ENCODE measurements at places on chromosomes 3 and 15.

- no peak for DNase-seq
Observed at GRCh38 chr15:96035635-96036034, 294.9 kb upstream of the NR2F2 start.

- DNase-seq, result no peak
Observed at GRCh38 chr15:66594344-66594743, 28.5 kb upstream of the LCTL start.

DNA sequence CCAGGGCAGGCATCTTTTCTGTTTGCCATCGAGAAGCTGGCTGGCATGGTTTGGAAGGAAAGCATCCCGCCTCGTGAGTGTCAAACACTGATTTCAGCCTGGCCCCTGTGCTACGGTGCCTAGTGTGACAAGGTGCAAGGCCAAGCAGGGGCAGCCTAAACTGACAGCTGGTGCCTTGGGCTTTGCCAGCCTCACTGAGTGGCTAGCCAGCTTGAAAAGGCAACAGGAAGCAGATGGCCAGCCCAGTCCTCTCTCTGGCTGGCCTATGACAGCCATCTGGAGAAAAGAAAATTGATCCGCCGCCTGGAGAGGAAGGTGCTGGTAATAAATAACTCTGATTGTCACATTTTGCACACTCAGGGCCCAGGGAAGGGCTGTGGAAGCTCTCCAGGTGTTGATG lies 52.2 kb downstream of the C3orf85 start:
- DNase-seq, result no peak

DNA sequence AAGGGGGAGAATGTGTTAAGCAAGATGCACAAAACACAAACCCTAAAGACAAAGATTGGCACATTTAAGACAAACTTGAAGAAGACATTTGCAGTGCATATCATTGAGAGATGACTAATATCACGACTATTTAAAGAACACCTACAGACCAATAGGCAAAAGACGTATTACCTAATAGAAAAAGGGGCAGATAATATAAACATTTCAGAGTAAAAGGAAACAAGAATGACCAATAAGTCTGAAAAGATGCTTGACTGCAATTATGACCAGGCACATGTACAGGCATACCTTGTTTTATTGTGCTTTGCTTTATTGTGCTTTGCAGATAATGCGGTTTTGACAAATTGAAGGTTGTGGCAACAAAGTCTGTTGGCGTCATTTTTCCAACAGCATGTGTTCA lies 4.9 kb downstream of the HACD3 start:
- no peak for DNase-seq

DNA sequence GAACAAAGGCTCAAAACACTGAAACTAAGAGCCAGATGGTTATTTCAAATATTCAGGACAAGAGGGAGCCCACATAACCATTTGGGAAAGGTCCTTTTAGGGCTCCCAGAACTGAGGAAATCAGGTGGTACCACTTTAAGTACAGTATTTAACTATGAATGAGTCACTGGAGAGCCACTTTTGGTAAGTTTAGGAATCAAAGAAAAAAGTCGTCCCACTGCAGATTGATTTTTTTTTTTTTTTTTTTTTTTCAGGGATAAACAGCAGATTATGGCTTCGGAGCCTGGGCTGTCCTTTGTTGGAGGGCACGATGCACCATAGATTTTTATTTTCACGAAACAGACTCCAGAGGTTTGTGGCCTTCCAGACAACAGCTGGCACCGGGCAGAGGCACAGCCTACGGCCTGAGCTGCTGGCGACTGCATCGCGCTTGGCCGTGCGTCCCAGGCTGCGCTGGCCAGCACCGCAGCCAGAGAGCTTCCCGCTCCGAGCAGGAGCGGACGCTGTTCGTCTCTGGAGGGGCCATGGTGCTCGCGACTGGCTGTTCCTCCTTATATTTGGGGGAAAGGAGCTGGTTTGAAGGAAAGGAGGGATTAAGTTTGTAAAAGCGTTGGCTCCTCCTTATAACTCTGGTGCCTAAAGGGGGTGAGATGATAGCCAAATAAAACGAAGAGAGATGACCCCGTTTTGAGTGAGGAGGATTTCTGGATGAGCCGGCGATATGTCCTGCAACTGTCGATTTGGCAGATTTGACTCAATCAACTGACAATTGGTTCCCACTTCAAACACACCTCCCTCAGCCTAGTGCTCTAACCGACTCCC lies 152.9 kb upstream of the GOLIM4 start:
- DNase-seq, result peak; percentile 48

DNA sequence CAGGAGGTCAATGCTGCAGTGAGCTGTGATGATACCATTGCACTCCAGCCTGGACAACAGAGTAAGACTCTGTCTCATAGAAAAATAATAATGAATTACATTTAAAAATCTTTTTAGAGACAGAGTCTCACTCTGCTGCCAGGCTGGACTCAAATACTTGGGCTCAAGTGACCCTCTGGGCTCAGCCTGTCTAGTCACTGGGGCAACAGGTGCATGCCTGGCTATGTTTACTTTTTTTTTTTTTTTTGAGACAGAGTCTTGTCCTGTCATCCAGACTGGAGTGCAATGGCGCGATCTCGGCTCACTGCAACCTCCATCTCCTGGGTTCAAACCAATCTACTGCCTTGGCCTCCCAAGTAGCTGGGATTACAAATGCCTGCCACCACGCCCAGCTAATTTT lies 8.0 kb upstream of the PLEKHO2 start:
- no peak for DNase-seq

GRCh38 chr3:24981924-24982323 lies 446.1 kb upstream of the RARB start:
- DNase-seq, result no peak

DNA sequence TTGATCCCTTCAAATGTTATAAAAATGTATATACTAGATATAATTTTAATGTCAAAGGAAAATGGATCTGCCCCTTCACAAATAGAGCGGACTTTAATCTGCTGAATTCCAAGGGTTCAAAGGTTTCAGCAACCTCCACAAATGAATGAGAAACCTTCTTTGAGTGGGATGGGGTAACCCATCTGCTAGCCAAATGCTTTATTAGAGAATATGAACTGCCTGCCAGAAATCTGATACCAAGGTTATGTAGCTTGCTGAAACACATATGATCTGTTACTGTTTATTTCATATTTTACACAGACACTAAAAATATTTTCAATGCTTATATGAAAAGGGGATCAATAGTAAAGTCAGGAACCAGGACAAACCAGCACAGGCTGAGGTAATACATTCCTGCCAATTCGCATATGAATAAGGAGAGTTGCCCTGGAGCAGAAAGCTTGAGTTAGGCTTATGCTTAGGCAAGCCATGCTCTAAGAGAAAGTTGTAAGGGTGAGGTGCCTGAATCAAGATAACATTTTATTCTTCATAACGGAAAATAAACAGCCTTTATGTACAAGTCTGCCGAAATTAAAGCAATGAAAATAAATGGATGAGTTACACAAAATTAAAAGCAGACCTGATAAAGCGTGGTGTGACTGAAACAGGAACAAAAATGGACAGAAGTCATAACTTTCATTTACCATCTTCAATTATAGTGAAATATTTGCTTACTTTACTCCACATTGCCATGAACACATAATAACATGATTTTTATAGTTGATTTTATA lies 26.5 kb downstream of the PLOD2 start:
- DNase-seq, result no peak

GRCh38 chr3:184812662-184813042 lies 686 bp downstream of the VPS8 start:
- no peak for DNase-seq

DNA sequence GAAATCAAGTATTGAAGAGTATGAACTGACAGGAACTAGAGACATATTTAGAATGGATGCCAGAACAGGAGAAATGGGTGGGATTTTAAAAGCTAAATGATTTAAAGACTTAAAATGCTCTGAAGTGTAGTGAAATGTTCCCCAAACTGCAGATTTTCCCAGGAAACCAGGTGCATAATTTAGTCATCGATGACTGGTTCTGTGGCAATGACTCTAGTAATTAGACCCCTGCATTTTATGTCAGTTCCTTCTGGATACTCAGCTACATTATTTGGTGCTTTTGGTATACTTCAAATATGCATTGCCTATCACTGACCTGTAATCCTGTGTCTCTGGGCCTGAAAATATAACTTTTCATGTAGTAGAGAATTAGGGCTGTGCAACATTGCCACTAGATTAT lies 16.8 kb downstream of the AGTR1 start:
- DNase-seq, result no peak

GRCh38 chr3:63685340-63685739 lies 32.9 kb downstream of the SNTN start:
- DNase-seq, result no peak

DNA sequence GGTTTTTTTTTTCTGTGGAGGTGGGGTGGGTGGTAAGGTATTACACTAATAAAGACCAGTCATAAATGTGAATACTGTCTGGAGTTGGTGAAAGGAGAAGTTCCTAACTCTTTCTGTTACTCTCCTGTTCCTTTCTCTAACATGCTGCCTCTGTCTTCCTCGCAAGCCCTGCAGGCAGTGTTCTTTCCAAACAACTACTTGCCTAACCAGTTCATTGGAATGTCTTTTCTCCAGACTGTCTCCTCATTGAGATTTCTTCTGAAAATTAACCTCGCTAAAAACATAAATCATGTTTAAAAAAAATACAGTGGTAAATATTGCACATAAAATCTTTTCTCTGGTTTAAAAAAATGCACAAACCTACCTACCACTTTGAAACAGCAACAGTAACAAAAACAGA lies 135.2 kb downstream of the TP63 start:
- no peak for DNase-seq

DNA sequence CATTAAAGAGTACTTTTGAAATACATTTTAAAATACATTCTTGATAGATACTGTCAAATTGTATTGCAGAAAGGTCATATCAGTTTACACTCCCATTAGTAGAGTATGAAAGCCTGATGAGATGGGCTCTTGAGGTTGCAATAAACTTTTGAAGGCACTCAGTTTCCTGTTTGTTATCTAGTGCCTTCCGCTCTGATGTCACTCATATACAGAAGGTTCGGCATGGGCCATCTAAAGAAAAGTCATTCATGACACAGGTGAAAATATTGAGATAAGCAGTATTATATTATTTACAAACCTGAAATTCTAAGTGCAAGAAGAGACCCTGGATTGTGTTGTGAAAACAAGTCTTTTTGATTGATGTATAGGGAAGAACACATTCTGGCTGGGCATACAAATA lies 36.5 kb upstream of the DENND4A start:
- DNase-seq, result no peak

- no peak for DNase-seq
Observed at GRCh38 chr3:4712109-4712508, 219.0 kb downstream of the ITPR1 start.

DNA sequence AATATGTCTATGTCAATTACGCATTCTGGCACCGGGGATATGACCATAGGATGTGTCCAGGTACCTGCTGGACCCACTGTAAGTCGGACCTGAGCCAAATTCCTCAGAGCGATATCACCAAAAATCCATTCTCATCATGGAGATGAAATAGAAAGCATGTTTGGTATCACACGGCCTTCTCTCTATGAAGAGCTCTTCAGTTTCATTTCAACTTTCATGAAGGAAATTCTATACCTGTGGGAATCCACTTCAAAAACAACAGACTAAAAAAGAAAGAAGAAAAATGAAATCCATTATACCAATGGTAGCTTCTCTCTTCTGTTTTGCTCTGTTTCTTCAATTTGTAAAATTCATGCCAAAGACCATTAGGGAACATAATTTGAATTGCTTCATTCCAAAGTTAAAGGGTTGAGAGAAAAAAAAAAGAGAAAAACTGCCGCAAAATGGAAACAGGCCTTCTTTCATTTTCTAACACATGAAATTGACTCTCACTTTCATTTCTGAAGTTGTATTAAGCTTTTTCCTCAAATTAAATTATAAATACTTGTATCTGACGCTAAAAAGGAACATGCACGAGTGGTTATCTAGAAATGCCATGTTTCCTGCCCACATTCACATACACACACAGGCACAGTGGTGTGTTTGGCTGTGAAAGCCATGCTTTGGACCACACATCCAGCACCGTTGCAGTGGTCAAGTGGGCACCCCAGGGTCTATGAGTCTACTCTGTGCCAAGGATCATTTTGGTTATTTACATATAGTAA lies 46.9 kb upstream of the DIPK2A start:
- DNase-seq, result no peak

DNA sequence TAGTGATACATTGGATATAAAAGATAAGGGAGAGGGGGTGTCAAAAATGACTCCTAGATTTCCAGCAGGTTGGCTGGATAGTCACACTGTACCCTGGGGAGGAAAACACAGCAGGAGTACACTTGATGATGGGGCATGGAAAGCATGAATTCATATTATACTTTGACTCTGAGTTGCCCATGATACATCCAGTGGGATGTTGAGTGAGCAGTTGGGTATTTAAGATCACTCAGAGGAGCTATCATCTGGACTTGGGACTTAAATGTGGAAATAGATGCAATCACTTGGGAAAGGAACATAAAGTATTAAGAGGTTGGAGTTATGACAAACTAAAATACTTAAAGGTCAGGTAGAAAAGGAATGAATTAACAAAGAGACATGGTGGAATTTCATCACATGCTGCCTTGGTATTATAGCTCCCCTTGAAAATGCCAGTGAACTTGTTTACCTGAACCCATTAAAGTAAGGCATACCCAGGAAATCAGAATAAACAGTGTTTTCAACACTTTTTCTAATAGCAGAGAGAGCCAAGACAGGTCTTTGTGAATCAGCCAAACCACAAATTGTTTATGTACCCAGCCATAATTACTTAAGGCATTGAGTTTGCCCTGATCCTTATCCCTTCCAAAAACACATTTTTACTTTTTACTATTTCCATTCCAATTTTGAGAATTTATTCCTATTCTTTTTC lies 49.9 kb upstream of the ABI3BP start:
- no peak for DNase-seq

- DNase-seq, result no peak
Observed at GRCh38 chr3:188722963-188723362, 448.8 kb upstream of the TPRG1 start.

GRCh38 chr3:151276687-151277042 lies 1.7 kb downstream of the P2RY14 start:
- DNase-seq, result no peak

DNA sequence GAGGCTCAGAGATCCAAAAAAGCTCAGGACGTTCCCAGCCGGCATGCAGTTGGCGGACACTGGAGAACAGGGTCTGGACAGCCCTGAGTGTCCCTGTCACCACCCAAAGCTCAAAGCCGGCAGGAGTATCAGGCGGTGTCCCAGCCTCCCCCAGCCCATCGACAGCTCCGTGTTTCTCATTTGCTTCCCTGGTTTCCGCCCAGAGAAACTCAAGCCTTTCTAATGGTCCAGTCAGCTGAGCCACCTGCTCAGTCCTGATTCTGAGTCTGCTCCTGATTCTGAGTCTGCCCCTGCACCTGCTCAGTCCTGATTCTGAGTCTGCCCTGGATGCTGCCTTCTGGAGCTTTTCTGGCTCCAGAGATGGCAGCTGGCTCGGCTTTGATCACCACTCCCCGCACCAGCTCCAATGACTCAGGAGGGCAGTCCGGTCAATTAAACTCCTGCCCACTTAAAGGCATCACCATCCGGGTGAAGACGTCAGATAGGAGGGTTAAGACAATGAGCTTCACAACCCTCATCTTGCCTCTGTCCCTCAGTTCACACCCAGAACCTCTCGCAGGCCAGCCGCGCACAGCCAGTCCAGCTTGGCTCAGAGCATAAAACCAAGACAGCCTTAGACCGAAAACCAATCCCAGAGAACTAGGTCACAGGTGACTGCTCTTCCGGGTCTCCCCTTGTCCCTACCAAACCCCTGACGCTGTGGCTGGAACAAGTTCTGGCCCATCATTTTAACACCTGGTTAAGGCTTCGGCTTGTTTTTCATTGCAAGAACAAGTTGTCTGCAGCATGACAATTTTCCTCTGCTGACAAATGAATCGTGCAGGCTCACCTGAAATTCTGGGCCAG lies 6.8 kb downstream of the PCSK6 start:
- DNase-seq, result no peak
